ENCODE measurements at places on chromosomes 3 and 15.
A peak's percentile ranks its signal among the peaks of the same experiment; 100 is the strongest.

DNA sequence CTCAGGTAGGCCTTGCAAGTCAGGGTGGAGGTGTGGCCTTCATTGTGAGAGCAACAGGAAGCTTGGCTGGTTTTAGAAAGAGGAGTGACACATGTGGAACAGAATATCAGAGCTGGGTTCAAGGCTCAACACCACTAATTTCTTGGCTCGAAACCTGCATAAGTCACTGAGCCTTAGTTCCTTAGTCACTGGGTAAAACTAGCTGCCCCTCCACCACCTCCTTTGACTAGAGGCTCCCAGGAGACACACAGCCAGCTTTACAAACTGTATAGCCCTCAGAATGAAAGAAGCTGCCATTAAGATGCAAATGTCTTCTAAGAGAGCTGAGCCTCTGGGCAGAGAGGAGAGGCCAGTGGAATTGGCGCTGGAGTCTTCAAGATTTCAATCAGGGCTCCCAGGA lies 67.7 kb downstream of the CERS3 start:
- peak; percentile 44 for ATAC-seq
- peaks cover 27% of the 10 kb centered on the region for H3K4me1 ChIP-seq
- no peaks in the 10 kb centered on the region for H3K36me3 ChIP-seq
- no peak overlapping the region for H3K27ac ChIP-seq

GRCh38 chr15:30877070-30877469 lies 26.6 kb upstream of the FAN1 start:
- H3K36me3 ChIP-seq, result peaks cover 16% of the 10 kb centered on the region
- no peak overlapping the region for H3K4me3 ChIP-seq
- no peak overlapping the region for H3K27ac ChIP-seq
- H3K4me1 ChIP-seq, result no peaks in the 10 kb centered on the region
- no peaks in the 10 kb centered on the region for H3K27me3 ChIP-seq

GRCh38 chr3:7205962-7206361 lies 345.0 kb downstream of the GRM7 start:
- H3K36me3 ChIP-seq, result no peaks in the 10 kb centered on the region
- no peak for ATAC-seq
- peak overlapping the region; percentile 14 for H3K4me3 ChIP-seq
- H3K27ac ChIP-seq, result no peak overlapping the region
- peaks cover 6% of the 10 kb centered on the region for H3K4me1 ChIP-seq
- H3K27me3 ChIP-seq, result no peaks in the 10 kb centered on the region

GRCh38 chr3:194342861-194343560 lies 8.1 kb downstream of the CPN2 start:
- H3K4me1 ChIP-seq, result peaks cover 6% of the 10 kb centered on the region
- peaks cover 48% of the 10 kb centered on the region for H3K27me3 ChIP-seq
- no peak overlapping the region for H3K4me3 ChIP-seq
- H3K36me3 ChIP-seq, result no peaks in the 10 kb centered on the region
- ATAC-seq, result no peak

DNA sequence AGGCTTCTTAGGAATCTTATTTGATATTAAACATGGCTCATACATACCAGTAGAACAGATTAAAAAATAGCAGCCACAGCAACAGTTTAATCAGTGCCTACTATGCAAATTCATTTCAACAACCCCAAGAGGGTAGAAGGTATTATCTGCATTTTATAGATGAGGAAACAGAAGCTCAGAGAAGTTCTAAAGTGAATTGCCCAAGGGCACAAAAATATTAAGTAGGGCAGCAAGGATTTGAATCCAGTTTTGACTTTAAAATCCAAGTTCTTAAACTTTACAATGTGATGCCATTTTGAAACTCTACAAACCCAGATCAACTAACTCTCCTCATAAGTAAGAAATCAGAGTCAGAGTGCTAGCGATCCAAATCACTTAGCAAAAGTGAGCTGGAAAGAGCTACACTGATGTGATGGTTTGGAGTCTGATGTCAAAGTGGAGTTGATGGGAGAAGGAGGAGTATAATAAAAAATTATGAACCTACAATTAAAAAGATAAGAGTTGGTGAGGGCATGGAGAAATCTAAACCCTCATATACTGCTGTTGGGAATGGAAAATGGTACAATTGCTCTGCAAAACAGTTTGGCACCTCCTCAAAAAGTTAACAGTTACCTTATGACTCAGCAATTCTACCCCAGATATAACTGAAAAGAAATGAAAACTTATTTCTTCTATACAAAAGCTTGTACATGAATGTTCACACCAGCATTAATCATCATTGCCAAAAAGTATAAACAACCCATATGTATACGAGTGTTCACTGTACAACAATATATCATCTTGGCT lies 51.0 kb upstream of the PLXND1 start:
- ATAC-seq, result no peak
- no peak overlapping the region for H3K27ac ChIP-seq
- H3K36me3 ChIP-seq, result peaks cover 14% of the 10 kb centered on the region
- H3K4me1 ChIP-seq, result peaks cover 17% of the 10 kb centered on the region

DNA sequence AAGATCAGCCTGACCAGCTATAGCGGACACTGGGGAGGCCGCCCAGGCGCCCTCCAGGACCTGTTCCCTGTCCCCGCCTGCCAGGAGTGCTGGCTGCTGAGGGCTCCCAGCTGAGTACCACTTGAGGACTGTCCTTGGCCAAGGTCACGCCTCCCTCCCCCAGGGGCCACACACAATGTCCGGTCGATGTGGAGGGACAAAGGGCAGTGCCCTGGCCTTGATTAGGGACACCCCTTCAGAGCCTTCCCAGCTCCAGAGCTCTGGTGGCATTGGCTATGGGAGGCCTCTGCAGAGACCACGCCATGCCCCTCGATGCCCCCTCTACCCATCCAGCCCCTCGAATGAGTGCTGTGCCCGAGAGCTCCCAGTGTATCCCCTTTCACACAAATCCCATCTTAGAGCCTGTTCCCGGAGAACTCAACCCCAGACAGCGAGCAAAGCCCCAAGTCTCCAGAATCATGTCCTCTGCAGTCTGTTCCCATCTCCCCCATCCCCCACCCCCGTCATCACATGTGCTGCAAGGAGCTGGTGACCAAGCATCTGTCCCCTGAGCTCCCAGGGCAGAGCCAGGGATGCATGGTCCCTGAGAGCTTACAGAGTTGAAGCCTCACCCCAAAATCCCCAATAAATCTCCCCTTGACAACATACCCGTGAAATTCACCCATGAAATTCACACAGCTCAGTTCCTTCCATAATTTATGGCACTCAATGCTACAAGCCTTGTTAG lies 158.9 kb downstream of the NUP210 start:
- H3K36me3 ChIP-seq, result no peaks in the 10 kb centered on the region
- H3K27me3 ChIP-seq, result peaks cover 55% of the 10 kb centered on the region
- peaks cover 9% of the 10 kb centered on the region for H3K4me1 ChIP-seq
- no peak for ATAC-seq
- H3K4me3 ChIP-seq, result no peak overlapping the region

DNA sequence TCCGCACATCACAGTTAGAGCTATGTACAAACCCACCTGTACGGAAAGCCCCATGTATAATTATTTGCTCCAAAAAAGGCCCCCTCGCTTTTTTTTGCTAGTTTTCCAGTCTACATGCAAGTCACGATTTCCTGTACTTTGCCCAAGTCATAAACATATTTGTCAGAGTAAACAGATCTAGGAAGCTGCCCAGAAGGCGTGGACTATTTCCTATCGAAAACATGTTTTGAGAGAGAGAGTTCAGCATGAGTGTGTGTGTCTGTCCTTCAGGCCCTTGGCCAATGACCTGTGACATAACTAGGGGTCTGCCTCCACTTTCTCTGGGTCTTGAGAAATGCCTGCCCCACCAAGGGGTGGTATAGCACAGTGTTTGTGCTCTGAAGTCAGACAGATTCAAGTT lies 72.7 kb upstream of the HACD2 start:
- H3K4me3 ChIP-seq, result no peak overlapping the region
- ATAC-seq, result no peak
- H3K27ac ChIP-seq, result no peak overlapping the region
- H3K4me1 ChIP-seq, result peaks cover 3% of the 10 kb centered on the region
- H3K36me3 ChIP-seq, result no peaks in the 10 kb centered on the region

DNA sequence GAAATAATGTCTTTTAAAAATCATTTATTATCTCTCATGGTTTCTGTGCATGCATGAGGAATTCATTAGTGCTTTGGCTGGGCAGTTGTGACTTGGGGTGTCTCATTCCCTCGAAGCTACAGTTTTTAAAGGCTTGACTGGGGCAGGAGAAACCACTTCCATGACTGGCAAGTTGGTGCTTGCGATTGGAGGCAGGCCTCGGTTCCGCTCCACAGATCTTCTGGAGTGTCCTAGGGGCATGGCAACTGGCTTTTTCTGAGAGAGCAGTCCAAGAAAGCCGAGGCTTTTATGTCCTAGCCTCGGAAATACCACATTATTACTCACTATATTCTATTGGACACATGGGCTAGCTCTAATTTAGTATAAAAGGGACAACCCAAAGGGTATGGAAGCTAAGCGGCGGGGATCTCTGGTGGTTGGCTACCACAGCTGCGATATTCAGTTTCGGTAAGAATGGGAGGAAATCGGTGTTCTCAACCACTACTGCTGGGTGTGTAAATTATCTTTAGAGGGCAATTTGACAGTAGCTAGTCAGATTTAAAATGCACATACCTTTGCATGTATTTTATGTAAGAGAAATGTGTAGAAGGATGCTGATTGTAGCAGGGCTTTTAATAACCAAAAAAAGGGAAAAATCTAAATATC lies 48.8 kb upstream of the TOP2B start:
- no peak overlapping the region for H3K4me3 ChIP-seq
- no peak overlapping the region for H3K27ac ChIP-seq
- H3K27me3 ChIP-seq, result peaks cover 11% of the 10 kb centered on the region
- no peaks in the 10 kb centered on the region for H3K4me1 ChIP-seq
- H3K36me3 ChIP-seq, result peaks cover 14% of the 10 kb centered on the region

DNA sequence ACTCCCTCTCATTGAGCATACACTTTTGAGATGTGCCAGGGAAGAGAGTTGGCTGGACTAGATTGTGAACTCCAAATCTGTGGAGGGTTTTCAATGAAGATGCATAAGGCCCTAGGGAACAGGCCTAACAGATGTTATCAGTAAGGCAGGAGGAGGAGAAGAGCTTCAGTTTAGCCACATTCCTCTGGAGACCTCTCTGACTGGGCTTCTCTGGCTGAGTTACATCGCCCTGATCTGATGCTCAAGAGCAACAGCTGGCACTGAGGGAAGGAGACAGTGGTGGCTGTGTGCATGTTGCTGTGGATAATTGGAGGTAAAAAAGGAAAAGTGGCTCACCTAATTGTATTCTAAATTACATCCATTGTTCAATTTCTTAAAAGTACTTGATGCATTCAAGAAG lies 206.4 kb upstream of the CFAP20DC start:
- no peak overlapping the region for H3K27ac ChIP-seq
- H3K36me3 ChIP-seq, result no peaks in the 10 kb centered on the region
- H3K4me3 ChIP-seq, result no peak overlapping the region
- no peaks in the 10 kb centered on the region for H3K4me1 ChIP-seq

DNA sequence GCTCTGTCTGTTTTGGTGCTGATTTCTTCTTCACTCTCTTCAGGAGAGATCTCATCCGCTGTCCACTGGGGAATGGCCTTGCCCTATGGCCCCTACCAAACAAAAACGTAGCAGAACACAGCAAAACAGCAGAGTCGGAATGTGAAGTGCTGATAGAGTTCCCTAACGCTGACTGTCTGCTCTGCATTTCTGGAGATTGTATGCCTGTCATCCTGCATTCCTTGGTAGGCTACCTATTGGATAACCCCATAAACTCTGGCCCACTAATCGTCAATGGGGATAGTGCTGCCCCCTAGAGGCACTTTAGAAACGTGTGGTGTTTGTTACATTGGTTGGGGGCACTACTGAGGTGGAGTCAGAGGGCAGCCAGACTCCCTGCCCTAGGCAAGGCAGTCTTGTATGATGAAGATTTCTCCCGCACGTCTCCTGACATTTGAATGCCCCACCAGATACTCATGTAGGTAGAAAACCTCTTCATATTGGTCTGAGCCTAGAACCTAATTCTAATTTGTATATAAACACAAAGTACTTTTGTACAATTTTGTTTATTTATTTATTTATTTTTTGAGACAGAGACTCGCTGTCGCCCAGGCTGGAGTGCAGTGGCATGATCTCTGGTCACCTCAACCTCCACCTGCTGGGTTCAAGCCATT lies 15.6 kb upstream of the MAGEF1 start:
- peak; percentile 71 for ATAC-seq
- H3K27ac ChIP-seq, result no peak overlapping the region
- H3K27me3 ChIP-seq, result peaks cover 17% of the 10 kb centered on the region
- no peak overlapping the region for H3K4me3 ChIP-seq
- H3K36me3 ChIP-seq, result no peaks in the 10 kb centered on the region

GRCh38 chr3:78937475-78937874 lies 830.3 kb downstream of the ROBO1 start:
- H3K4me1 ChIP-seq, result no peaks in the 10 kb centered on the region
- H3K36me3 ChIP-seq, result no peaks in the 10 kb centered on the region
- no peaks in the 10 kb centered on the region for H3K27me3 ChIP-seq
- no peak overlapping the region for H3K4me3 ChIP-seq

DNA sequence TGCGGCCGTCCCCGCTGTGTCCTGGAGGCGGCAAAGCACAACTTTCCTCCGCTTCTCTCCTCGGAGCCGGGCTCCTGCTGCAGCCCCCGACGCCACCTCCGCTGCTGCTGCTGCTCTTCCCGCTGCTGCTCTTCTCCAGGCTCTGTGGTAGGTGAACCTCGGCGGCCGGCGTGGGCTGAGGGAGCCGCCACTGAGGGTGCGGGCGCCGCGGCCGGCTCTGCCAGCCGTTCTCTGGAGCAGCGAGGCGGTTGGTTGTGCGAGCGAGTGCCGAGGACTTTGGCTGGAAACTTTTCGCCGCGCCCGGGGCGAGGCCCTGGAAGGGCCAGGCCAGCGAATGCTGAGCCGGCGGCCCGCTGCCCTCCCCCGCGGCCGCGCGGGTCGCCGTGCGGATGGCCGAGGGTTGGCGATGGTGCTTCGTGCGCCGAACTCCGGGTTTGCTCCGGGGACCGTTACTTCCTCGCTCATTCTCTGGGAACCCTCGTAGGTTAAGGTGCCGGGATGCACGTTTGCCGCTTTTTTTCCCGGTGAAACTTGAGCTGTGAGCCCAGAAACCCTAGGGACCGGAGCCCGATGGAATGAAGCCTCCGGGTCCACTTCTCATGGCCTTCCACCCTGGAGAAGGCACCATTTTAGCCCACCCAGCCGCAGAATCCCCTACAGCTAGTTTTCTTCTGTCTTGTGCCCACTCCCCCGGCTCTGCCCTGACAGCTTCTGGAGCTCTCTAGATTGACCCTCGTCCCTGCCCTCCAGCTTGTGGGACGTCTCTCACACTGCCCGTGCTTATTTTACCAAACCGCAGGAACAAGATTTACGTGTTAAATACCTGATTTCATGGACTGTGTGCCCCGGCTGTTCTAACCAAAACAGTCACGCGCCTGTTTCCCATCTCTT lies 660 bp downstream of the NECTIN3 start:
- peaks cover 26% of the 10 kb centered on the region for H3K4me1 ChIP-seq
- no peaks in the 10 kb centered on the region for H3K36me3 ChIP-seq
- peak; percentile 28 for ATAC-seq
- no peak overlapping the region for H3K27ac ChIP-seq
- peaks cover 56% of the 10 kb centered on the region for H3K27me3 ChIP-seq

- ATAC-seq, result no peak
- no peak overlapping the region for H3K4me3 ChIP-seq
- no peaks in the 10 kb centered on the region for H3K27me3 ChIP-seq
- H3K36me3 ChIP-seq, result no peaks in the 10 kb centered on the region
- H3K4me1 ChIP-seq, result no peaks in the 10 kb centered on the region
Measured at GRCh38 chr3:155995525-155996370, 124.6 kb upstream of the KCNAB1 start.

Data from stimulated activated memory B cell treated with anti-CD40 and anti-IgM and Interleukin-4, amounts not matched to agents 10 μg/mL and 1 μg/mL and 100 μg/mL, for 72 hours (primary cell).